ENCODE measurements at places on chromosomes 1 and 21.

DNA sequence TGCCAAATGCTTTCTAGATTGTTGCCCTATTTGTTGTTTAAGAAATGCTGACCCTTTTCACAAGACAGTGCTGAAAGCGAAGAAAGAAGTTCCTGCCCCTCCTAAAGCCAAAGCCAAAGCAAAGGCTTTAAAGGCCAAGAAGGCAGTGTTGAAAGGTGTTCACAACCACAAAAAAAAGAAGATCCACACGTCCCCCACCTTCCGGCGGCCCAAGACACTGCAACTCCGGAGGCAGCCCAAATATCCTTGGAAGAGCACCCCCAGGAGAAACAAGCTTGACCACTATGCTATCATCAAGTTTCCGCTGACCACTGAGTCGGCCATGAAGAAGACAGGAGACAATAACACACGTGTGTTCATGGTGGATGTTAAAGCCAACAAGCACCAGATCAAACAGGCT is 55.7 kb downstream of the PSMG1 start:
- no peak for DNase-seq

- peak; percentile 5 for DNase-seq
Observed at GRCh38 chr1:24344090-24344742, 25.1 kb downstream of the GRHL3 start.

DNA sequence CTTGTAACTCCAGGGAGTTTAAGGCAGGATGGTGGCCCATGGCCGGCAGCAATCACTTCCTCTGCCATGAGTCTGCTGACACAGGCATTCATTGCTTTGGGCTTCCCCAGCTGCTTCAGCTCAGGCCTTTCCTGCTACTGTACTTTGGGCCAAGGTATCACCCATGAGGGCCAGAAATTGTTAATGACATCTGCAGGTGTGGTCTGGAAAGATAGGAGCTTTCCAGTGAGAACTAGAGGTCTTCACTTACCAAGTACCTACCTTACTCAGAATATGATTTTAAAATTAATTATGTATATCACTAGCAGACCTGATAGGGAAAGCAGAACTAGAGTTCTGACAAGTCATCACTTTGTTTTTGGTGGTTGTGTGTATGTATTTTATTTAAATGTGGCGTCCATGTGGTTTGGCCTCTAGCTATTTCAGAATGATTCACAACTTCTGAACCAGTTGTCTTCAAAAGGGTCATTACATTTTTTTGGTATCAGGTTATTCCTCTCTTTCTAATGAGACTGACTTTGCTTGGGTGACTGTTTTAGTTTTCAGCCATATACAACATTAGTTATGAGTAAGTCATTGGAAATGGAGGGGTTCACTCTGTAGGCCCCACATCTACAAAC is 2.7 kb downstream of the RGL1 start:
- DNase-seq: peak; percentile 81

DNA sequence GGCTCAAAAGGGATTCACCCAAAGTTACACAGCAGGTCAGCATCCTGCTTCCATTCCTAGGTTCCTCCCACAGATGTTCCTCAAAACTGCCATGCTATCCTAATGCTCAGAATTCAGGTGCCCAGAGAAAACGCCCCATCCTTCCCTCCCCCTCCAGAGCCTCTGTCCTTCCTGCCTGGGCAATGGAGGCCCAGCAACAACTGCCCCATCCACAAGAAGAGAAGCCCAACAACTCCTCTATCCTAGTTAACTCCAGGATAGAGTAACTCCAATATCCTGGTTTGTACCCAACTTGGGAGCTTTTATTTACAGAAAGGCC is 16.9 kb downstream of the COL9A2 start:
- DNase-seq: no peak

DNA sequence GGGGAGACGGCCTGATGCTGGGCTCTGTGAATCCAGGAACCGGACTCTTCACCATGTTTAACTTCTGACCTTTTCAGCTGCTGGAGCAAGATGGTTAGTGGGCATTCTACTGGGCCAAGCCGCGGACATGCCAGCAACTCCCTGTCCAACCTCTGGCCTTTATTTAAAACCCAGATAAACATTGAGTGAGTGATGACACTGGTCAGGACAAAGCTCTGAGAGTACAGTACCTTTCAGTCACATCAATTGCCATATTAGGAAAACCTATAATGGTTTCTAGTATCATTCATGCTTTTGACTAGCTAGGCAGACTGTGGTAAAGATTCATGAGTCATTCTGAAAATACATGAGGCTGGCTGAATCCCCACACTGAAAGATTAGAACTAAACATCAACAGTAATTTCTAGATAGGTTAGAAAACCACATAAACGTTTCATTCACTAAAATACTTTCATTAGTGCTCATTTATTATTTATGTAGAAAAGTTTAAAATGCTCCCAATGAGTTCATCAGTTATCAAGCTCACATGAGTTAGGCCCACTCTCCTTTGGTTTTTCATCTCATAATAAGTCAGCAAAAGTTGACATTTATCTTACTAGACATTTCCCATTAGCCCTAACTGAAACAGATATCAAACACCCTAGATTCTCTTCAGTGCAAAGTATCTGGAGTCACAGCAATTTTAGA is 7.1 kb upstream of the ACTA1 start:
- peak; percentile 79 for DNase-seq

GRCh38 chr1:55472784-55473183 is 257.6 kb upstream of the USP24 start:
- DNase-seq: no peak

- DNase-seq: no peak
Observed at GRCh38 chr1:95095833-95096217, 21.3 kb upstream of the TLCD4 start.

- peak; percentile 20 for DNase-seq
Observed at GRCh38 chr1:165841582-165842017, 14.2 kb downstream of the UCK2 start.

DNA sequence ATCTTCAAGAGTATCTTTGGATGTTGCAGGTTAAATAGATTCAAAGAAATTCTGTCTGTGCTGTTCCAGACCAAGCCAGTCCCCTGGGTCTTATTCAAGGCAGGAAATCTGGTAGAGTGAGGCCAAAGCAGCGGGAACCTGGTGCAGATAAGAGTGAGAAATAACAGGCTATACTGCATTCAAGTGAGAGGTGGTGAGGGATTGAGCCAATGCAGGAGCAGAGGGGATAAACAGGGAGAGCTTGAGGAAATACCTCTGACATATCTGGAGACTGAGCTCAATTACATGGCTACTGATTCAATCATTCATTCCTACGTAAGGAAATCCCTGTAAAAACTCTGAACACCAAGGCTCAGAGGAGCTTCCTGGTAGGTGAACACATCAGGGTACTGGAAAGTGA is 17.2 kb upstream of the PSMA5 start:
- DNase-seq: no peak

DNA sequence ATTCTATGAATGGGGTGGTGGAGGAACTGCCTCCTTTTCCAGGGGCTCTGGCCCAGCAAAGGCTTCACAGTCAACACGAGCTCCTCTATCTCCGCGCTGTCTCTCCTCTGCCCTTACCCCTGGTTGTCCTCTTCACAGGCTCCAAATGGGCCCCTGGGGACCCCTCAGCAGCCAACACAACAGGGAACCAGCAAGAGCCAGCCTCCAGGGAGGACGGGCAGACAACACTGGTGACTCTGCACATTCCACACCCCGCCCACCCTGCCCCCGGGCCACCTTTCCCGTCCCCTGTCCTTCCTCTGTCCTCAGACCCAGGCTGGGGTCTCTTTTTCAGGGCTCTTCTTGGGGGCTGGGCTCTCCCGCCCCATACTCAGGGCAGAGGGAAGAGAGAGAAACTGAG is 17.5 kb upstream of the ETV3 start:
- DNase-seq: no peak

DNA sequence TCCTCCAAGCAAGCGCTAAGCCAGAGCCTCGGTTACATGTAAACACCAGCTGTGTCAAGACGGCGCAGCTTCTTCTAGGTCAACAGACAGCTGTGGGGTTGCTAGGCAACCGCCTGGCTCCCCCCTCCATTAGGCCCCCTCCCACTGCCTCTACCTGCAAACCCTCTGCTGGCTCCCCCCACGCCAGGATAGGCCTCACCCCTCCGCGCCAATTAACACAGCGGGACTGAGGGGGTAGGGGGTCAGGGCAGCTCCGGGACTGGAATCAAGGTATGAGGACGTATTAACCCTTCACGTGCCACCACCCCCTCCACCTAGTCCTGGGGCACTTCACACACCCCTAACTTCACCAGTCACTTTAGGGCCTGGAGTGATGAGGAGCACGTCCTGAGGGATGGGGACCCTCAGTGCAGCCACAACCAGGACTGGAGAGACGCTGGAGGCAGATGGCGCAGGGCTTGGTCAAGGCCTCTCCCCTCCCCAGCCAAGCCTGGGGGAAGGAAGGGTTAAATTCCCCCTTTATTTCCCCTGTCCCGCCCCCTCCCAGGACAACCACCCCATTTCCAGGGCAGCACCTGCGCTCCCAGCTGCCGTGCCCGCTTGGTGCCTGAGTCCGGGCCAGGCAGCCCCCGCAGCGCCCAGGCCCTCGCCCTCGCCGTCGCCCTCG is 37.4 kb upstream of the WASF2 start:
- DNase-seq: peak; percentile 57

DNA sequence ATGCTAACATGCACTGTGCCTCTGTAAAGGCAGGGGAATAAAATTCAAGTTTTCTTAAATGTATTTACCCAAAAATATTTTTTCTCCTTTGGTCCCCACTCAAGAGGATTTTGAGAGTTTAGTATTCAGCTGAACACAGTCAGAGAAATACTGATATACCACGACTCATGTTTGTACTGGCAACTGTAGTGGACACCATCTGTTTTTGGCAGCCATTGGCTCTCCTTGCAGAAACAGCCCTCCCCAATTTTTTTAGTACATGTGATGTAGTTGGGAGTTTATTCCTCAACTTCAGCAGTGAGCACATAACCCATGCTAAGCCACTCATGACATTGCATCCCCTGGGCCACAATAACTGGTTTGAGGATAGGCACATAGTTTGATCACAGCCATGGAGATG is 154.8 kb upstream of the POU3F1 start:
- DNase-seq: no peak

GRCh38 chr21:16945580-16945979 is 567.3 kb upstream of the CXADR start:
- DNase-seq: no peak

DNA sequence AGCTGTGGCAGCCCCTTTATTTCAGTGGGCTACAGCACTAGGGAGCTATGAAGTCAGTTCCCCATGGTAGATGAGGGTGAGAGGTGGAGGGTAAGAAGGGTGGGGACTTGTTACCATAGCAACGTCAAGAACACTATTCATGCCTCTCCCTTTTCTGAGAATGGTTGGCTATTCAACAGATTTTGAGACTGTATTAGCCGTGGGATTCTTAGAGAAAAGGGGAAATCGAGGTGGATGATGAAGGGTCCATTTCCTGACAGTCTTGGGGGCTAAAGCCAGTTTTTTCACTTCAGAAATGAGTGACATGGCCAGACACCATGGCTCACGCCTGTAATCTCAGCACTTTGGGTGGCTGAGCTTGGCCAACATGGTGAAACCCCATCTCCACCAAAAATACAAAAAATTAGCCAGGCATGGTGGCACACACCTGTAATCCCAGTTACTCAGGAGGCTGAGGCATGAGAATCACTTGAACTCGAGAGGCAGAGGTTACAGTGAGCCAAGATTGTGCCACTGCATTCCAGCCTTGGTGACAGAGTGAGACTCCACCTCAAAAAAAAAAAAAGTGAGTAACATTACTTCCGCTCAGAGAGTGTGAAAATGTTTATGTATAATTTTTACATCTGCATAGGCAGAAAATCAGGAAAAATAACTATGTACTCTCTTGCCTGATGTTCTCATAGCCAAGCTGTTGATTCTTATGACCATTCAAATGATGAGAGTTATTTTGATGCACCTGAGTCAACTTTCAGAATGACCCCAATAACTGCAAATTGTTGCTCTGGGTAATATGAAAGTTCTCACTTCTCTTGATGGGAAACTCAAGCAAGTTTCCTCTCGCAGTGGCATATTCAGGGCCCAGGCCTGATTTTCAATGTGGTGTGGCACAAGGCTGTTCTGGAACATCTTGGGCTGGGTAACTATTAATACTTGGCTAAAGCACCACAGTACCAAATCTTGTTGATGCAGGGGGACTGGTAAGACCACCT is 23.2 kb upstream of the RGSL1 start:
- no peak for DNase-seq

Data from fibroblast of skin of abdomen (primary cell).